Stimulated activated CD4-positive, alpha-beta T cell treated with anti-CD3 and anti-CD28 coated beads, Interleukin-15, amount 100 ng/mL, for 48 hours (primary cell): ENCODE measurements at places on chromosomes 12 and 14.

DNA sequence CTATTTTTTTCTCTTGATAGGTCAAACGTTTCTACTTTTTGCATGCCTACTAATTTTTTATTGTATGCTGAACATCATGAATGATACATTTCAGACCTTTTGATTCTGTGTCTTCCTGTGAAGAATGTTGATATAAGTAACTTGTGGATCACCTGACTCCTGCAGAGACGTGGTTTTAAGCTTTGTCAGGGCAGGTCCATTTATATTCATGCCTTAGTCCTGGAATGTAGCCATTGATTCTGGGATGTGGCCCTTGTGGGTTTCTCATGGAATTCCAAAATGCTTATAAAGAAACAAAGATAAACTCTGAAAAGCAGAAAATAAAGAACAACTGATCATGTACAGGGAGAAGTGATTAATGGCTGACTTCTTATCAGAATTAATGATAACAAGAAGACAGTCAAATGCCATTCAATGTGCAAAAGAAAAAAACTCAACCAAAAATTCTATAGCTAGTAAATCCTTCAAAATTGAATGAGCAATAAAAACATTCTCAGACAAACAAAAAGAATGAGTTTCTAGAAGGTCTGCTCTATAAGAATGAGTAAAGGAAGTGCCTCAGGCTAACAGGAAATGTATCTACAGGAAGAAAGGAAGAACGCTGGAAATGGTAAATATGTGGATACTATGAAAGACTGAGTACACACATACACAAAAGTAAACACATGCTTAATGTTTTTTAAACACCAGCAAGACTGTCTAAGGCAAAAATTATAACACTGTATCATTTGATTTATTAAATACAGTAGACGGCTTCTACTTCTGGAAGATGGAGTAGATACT is 284.8 kb upstream of the DIO3 start:
- no peak for DNase-seq

GRCh38 chr12:95605875-95606274 is 54.6 kb upstream of the USP44 start:
- no peak for DNase-seq

DNA sequence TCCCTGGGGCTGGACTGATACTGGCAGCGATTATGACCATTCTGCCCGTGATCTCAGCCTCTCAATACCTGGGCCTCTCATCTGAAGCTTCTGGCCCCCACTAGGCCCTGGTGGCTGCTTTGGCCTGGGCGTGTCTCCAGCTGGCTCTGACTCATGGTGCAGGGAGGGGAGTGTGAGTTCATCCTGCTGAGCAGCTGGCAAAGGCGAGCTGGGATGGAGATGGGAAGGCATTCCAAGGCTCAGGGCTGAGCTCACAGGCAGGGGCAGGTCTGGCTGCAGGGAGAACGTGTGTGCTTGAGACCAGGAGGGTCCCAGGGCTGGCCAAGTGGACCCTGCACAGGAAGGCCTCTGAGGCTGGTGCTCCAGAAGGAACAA is 221.8 kb downstream of the TMEM121 start:
- no peak for DNase-seq

DNA sequence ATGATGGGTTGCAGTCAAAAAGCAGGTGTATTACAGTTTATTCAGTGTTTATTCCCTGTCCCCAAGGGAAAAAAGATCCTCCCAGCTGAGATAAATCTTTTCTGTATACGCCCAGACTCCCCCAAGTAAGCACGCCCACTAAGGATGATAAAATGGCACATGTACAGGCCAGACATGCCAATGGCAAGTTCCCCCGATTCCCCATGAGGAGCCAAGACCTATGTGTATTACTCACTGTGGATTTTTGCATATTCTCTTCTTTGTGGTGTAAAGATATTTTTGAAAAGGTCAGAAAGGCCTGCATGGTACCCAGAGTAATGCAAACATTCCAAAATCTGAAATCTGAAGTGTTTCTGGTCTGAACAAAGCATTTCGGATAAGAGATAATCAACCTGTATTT is 22.2 kb downstream of the NR2C1 start:
- DNase-seq, result no peak

- DNase-seq, result no peak
These were observed 171.2 kb downstream of the CEP128 start for GRCh38 chr14:80770114-80770908.

DNA sequence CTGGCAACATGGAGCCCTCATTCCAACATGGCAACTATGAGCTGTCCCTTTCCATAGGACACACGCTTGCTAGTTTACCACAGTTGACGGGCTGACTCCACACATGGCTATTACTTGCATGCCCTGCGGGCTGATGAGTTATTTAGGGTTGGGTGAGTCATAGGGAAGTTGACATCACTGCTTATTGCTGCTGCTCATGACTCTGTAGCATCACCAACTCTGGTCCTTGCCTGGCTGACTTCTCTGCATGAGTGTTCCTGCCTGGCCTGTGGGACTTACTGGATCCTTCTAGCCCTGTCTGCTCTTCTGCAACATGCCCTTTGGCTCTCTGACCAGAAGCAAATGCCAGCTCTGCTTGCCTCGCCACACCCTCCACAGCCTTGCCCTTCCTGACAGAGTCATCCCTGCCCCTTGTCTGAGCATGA is 199.5 kb downstream of the ANO6 start:
- peak; percentile 22 for DNase-seq

DNA sequence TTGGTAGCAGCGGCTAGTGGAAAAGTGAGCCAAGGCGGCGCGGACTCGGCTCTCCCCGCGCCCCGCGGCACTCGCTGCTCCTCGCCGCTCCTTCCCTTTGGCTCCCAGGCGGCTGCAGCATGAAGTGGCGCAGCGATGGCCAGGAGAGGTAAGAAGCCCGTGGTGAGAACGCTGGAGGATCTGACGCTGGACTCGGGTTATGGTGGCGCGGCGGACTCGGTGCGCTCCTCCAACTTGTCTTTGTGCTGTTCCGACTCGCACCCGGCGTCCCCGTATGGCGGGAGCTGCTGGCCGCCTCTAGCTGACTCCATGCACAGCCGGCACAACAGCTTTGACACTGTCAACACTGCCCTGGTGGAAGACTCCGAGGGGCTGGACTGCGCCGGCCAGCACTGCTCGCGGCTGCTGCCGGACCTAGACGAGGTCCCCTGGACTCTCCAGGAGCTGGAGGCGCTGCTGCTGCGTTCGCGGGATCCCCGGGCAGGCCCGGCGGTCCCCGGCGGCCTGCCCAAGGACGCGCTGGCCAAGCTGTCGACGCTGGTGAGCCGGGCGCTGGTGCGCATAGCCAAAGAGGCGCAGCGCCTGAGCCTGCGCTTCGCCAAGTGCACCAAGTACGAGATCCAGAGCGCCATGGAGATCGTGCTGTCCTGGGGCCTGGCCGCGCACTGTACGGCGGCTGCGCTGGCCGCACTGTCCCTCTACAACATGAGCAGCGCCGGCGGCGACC is 225.6 kb upstream of the CRY1 start:
- no peak for DNase-seq

DNA sequence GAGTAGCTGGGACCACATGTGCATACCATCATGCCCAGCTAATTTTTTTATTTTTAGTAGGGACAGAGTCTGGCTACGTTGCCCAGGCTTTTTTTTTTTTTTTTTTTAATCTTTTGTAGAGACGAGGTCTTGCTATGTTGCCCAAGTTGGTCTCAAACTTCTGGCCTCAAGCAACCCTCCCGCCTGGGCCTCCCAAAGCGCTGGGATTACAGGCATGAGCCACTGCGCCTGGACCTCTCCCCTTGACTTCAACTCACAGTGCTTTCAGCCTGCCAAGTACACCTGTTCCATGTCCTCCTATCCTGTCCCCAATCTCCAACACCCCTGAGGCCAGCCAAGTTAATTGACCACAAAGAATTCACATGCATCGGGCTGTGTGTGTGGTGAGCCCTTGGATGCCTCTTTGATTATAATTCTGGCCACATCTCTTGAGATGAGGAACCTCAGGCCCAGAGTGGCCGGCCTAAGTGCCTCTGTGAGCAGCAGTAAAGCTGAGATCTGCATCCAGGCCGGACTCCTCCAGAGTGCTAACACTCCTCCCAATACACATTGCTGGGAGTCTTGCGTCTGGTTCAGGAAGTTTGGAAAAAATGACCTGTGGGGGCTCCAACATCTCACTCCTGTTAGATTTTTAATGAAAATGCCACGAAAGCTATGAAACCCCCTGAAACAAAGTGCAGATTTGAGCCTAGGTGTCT is 6.8 kb downstream of the RAB35 start:
- no peak for DNase-seq

DNA sequence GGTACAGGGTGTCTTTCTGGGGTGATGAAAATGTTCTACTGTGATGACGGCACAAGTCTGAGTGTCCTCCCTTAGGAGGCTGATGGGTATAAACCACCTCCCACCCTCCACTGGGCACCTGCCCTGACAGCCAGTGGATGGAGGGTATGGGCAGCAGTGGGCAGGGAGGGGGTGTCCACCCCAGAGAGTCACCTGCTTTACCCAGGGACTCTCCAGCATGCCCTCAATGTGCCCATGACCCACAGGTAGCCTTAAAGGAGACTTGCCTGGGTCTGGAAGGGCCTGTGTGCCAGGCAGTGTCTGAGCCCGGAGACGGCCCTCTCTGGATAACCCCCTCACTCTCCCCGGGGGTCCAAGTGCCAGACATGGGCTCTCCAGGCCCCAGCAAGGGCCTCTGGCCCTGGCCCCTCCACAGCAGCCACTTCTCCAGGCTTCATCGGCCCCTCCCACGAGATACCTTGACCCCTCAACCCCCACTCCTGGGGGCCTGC is 38.8 kb downstream of the CCNK start:
- DNase-seq, result no peak

DNA sequence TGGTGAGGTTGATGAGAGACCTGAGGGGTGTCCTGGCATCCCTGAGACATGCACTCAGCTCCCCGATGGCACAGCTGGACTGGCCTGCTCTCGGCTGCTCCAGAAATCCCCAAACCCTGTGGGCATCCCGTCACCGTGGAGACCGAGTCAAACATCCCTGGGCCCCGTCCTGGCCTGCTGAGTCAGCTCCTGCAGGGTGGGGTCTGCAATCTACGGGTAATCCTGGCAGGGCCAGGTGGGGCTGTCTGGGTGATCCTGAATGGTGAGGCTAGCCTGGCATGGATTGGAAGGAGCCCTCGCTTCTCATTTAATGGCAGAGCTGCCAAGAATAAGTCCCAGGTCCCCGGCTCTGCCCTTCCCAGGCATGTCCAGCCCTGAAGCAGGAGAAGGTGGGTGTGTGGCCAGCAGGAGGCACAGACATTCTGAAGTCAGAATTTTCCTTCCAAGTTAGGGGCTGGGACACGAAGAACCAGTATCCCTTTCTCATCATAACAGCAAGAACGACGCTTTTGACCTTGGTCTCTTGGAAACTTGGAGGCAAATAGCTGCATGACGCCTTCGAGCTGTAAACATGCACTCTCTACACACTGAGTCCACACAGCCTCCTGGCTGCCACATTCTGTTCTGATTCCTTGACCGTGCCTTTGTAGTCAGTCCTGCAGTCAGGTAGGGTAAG is 17.7 kb upstream of the SERPINA4 start:
- no peak for DNase-seq

DNA sequence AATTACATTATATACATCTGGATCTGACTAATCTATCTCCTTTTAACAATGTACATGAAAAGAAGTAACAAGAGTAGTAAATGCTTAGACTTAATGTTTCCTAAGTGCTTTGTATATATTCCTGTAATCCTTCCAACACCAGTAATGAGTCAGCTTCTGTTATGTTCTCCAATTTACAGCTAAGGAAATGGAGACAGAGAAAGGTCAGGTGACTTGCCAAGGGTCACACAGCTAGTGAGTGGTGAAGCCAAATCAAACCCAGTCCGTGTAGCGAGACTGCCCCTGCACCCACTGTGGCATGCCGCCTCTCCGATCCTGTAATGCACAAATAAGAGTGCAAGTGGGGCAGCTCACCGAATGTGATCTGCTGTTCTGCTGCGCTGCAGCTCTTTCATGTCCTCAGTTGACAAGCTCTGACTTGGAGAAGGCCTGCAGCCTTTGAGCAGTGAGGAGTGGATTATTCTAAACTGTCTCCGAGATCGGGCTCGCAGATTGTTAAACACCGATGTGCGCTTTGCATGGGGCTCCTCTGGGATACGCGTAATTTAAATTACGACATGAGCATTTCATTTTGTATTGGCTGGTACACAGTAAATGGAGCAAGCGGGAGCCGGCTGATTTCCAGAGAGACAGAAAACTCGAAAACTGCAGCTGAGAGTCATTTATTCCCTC is 65.1 kb upstream of the KTN1 start:
- DNase-seq, result no peak

GRCh38 chr14:38384741-38385140 is 128.8 kb upstream of the CLEC14A start:
- no peak for DNase-seq

- DNase-seq, result no peak
These were observed 10.1 kb downstream of the PCNX4 start for GRCh38 chr14:60101786-60102185.

GRCh38 chr14:91144425-91145145 is 30.7 kb downstream of the DGLUCY start:
- no peak for DNase-seq

DNA sequence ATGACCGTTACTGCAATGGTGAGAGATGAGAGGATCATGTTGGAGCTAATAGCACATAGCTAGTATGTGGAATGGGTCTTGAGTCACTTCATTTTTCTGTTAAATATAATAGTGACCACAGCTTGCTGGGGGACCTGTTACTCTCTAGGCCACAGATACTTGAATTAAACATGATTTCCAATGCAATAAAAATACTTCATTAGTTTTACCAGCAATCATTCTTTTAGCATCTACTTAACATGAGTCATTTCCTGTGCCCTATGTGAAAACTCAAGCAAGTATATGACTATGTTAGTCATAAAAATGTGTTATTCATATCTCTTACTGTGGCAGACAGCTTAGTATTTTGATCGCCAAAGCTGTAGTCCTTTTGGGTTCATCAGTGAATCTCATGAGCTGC is 798.8 kb downstream of the SLC16A7 start:
- DNase-seq, result no peak

DNA sequence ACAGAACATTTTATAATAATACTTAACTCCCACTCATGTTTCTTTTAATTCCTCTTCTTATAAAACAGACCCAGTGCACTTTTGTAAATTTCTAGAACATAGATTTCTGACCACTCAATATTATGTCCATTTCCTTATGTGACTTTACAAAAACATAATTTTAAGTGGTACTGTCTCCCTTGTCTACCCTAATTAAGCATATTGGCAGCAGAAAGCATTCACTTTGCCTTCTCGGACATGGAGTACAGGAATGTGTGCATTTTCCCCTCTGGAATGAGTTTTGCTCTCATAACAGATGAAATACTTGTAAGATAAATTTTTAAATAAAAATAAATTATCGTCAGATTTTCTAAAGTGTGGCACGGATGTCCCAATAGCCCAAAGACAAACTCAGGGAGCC is 129.5 kb upstream of the MDM1 start:
- no peak for DNase-seq

DNA sequence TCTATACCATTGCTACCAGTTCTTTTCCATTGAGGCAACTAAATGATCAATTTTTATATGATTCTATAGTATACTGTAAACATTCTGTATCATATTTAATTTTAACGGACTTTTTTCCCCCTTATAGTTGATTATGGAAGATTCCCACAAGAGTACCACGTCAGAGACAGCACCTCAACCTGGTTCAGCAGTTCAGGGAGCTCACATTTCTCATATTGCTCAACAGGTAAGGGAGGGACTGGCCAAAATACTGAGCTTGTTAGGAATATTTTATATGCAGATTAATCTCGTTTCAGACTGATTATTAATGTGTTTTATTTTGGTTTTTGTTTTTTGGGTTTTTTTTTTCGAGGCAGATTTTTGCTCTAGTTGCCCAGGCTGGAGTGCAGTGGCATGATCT is 16.1 kb downstream of the ATF1 start:
- DNase-seq, result no peak

- no peak for DNase-seq
These were observed 1.1 kb downstream of the SCN8A start for GRCh38 chr12:51592034-51592705.
